Amniotic stem cell (primary cell): ENCODE measurements at places on chromosomes 1 and 21.

GRCh38 chr1:216553040-216553439, 129.8 kb upstream of the USH2A start:
- DNase-seq: no peak

- DNase-seq: no peak
These were observed 317.0 kb downstream of the USP25 start for GRCh38 chr21:16046656-16047330.

DNA sequence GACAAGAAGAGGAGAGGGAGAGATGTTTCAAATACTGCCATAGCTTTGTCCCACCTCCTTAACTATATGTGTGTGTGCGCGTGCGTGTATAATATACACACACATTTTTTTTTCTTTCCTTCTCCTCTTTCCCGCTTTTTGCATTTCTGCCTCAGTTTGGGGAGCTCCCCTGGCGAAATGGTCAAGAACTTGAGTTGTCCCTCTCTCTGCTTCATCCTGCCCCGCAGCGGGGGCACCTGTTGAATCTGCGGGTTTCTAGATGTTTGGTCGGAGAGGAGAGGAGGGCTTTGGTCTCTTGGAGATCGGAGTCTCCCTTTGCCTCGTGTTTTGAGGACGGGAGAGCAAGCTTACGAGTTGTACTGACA, 504 bp downstream of the SCCPDH start:
- no peak for DNase-seq

DNA sequence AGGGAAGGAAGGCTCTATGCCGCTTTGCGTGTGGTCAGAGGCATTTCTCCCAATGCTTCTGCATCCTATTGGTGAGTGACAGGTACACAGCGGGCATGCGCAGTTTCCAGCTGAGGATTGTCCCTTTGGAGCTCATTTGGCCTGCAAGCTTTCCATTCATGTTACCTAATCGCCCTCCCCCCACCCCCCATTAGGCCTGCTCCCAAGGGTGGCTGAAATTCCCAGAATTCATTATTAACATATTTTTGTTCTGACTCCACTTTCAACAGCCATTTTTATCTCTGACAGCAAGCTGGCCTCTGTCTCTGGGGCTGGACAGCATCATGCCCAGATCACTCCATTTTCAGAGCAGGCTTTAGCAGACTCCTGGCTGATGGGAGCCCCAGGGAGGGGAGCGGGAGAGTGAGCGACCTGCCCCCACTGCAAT, 25.6 kb downstream of the MIS18A start:
- DNase-seq: no peak

DNA sequence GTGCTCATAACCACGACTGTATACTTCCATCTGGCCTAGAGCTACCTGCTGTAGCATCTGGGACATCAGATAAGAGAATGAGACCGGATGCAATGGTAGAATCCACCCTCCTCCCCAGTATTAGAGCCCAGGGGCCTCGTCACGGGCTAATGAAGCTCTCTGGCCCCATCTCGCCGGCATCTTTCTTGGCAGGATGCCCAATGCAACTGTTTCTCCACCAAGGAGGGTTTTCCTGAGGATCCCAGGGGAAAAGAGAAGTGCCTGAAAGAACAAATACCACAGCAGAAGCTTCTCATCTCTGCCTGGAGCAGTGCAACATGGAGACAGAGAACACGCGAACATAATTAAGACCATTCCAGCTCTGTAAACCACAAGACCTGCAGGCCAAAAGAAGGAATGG, 80.0 kb downstream of the VWA5B1 start:
- no peak for DNase-seq

GRCh38 chr1:42173155-42173933, 8.8 kb upstream of the GUCA2A start:
- no peak for DNase-seq

DNA sequence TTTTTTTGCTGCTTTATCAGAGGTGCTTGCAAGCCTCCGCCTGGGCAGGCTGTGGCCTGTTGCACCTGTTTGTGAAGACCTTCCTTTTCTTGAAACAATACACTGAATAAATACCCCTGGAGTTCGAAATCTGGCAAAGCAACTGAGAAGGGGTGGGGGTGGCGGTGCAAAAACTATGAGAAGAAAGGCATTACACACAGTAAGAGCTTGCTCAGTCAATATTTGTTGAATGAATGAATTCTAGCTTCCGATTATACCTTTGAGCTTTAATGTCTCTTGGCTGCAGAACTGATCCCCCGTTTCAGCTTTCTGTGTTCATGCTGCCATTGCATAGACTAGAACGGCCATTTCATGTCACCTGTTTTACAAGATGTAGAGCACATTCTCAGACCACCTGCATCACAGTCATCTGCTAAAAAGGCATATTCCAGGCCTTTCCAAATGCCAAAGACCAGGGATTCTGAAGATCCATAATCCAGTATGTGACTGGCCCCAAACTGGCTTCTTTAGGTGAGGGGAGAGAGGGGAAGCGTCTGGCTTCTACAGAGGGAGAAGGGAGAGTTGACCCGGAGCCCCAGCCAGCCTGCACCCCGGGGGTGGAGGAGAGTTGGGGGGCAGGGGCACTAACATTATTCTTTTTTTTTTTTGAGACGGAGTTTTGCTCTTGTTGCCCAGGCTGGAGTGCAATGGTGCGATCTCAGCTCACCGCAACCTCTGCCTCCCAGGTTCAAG, 111.5 kb downstream of the ETS2 start:
- DNase-seq: no peak

DNA sequence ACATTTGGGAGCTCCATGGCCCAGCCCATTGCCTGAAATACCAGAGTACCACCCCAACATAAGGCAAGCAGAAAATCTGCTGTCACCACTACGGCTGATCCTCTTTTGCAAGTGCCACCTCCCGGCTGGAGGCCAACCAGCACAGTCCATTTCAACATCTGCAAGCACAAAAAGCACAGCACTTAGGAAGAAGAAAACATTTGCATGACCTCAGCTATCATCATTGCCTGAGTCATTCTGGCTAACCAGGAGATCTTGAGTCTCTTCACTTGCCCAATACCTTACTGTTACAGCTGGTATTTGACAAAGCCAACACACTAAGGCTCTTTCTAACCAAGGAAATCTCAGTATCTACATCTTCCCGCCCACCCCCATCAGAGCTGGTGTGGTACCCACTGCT, 55.9 kb downstream of the NEK7 start:
- DNase-seq: no peak

DNA sequence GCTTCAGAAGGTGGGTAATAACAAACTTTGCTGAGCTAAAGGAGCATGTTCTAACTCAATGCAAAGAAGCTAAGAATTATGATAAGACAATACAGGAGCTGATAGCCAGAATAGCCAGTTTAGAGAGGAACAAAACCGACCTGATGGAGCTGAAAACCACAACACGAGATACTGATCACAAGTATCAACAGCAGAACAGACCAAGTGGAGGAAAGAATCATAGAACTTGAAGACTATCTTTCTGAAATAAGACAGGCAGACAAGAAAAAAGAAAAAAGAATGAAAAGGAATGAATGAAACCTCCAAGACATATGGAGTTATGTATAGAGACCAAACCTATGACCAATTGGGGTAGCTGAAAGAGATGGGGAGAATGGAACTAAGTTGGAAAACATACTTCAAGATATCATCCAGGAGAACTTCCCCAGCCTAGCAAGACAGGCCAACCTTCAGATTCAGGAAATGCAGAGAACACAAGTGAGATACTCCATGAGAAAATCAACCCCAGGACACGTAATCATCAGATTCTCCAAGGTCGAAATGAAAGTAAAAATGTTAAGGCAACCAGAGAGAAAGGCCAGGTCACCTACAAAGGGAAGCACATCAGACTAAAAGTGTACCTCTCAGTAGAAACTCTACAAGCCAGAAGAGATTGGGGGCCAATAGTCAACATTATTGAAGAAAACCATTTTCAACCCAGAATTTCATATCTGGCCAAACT, 20.5 kb downstream of the CD84 start:
- DNase-seq: no peak
